Calu3 (cell line): ENCODE measurements at places on chromosomes 7 and 10. TPM values are rescaled to one million over a fixed set of nuclear protein-coding genes. Genes with fewer than 3 reads are reported as not detected.
A peak's percentile ranks its signal among the peaks of the same experiment; 100 is the strongest.

GRCh38 chr10:110460111-110460809 lies 37.4 kb upstream of the DUSP5 start:
- peaks cover 38% of the 10 kb centered on the region for H3K4me1 ChIP-seq
- H3K36me3 ChIP-seq, result no peaks in the 10 kb centered on the region
- no peak overlapping the region for H3K4me3 ChIP-seq
- H3K27ac ChIP-seq, result peak overlapping the region; percentile 42

- H3K4me1 ChIP-seq, result no peaks in the 10 kb centered on the region
- no peaks in the 10 kb centered on the region for H3K36me3 ChIP-seq
- DNase-seq, result peak; percentile 44
- no peak overlapping the region for H3K27ac ChIP-seq
Observed at GRCh38 chr7:131753620-131754222, 197.3 kb upstream of the PODXL start.

- DNase-seq, result peak; percentile 44
- H3K27me3 ChIP-seq, result peaks cover 29% of the 10 kb centered on the region
- no peak overlapping the region for H3K27ac ChIP-seq
Observed at GRCh38 chr7:3089493-3089892, 45.8 kb upstream of the CARD11 start.

KIFBP gene
- total RNA-seq, result 36.7 and 40.0 TPM in 2 replicates

MNX1 gene
- total RNA-seq, result 28.4 and 30.3 TPM in 2 replicates

DNA sequence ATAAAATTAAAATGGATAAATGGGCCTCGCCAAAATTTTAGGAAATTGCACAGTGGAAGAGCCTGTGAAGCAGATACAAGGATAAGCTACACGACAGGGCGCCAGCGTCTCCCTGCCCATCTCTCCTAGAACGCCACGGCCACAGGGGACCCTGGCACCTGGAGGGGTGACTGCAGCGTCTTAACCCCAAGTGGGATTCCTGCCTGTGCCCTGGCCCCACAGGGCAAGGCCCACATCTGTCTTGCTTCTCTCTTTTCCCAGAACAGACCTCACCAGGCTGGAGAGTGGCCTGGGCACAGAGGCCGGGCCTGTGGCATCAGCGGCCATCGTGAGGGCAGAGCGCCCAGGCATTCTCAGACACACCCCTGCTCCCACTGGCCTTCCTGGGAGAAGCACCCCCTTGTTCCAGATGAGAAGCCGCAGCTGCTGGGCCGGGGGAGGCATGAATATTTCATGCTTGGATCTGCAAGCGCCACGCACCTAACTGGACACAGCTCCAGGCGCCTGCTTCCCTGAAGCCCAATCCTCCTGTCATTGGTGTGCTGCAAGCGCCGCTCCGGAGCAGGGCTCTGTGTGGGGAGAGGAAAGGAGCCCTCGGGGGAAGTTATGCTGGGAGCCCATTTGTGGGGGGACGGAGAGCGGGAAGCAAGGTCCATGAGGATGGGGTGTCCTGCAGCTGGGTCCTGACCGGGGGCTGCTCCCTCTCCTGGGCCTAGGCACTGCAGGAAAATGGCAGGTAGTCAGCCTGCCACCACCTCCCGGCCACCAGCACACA lies 153.5 kb downstream of the ELFN1 start:
- no peaks in the 10 kb centered on the region for H3K27me3 ChIP-seq
- H3K4me3 ChIP-seq, result no peak overlapping the region
- H3K4me1 ChIP-seq, result no peaks in the 10 kb centered on the region
- peaks cover 5% of the 10 kb centered on the region for H3K36me3 ChIP-seq
- DNase-seq, result no peak

GRCh38 chr7:92763636-92764423 lies 72.5 kb downstream of the CDK6 start:
- H3K27me3 ChIP-seq, result no peaks in the 10 kb centered on the region
- peaks cover 49% of the 10 kb centered on the region for H3K4me1 ChIP-seq
- H3K36me3 ChIP-seq, result peaks cover 27% of the 10 kb centered on the region
- H3K27ac ChIP-seq, result peak overlapping the region; percentile 58
- peak; percentile 66 for DNase-seq

LRRC18 gene
- total RNA-seq, result not detected in 2 replicates

ATOH7 gene
- not detected in 2 replicates for total RNA-seq

DNA sequence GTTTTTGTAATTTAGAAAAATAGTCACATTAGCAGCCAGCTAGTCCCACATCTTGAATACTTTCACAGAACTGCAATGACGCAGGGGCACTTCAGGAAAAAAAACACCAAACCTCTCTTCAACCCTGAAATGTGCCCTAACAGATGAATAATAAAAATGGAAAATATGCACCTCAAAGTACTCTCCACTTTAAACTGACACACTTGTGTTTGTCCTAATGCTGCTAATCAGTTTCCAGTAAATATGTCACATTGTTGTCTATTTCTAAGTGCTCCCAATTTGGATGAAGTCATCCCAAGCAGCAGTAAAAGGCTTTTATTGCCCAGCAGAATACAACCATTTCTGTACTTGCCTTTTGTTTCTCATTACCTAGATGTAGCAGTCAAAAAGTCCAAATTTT lies 86.7 kb downstream of the PARD3 start:
- H3K27ac ChIP-seq, result no peak overlapping the region
- no peaks in the 10 kb centered on the region for H3K36me3 ChIP-seq
- no peak overlapping the region for H3K4me3 ChIP-seq
- peaks cover 59% of the 10 kb centered on the region for H3K4me1 ChIP-seq
- H3K27me3 ChIP-seq, result no peaks in the 10 kb centered on the region

WNT8B gene
- 0.17 TPM in 1 of 2 replicates, not detected in the other for total RNA-seq

STEAP4 gene
- 7.4 and 11.3 TPM in 2 replicates for total RNA-seq

DNA sequence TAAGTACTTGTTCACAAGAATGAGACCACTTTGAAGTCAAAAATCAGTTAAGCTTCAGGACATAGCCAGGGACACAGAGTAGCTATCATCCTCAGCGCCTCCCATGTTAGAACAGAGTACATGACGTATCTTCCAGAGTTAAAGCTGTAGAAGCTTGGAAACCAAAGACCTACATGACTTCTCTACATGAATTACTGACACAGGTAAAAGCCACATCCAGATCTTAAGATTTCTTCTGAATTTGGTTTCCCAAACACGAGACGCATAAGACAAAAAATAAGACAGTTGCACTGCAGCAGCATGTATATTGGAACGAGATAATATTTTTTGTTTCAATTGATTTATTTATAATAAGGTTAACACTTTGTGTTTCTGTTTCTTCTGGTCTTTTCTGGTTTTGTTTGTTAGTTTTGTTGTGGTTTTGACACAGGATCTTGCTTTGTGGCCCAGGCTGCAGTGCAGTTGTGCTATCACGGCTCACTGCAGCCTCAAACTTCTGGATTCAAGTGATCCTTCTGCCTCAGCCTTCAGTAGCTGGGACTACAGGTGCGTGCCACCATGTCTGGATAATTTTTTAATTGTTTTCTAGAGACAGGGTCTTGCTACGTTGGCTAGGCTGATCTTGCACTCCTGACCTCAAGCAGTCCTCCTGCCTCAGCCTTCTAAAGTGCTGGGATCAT lies 10.2 kb upstream of the EPC1 start:
- H3K4me1 ChIP-seq, result peaks cover 13% of the 10 kb centered on the region
- no peak overlapping the region for H3K4me3 ChIP-seq
- H3K27ac ChIP-seq, result no peak overlapping the region

- no peak overlapping the region for H3K27ac ChIP-seq
- peaks cover 21% of the 10 kb centered on the region for H3K4me1 ChIP-seq
- H3K4me3 ChIP-seq, result no peak overlapping the region
- no peaks in the 10 kb centered on the region for H3K27me3 ChIP-seq
- DNase-seq, result no peak
Observed at GRCh38 chr7:84226759-84227158, 32.2 kb upstream of the SEMA3A start.

CTBP2 gene
- total RNA-seq, result 71.9 and 78.7 TPM in 2 replicates

- H3K4me1 ChIP-seq, result peaks cover 70% of the 10 kb centered on the region
- H3K27me3 ChIP-seq, result no peaks in the 10 kb centered on the region
- DNase-seq, result peak; percentile 69
- H3K36me3 ChIP-seq, result peaks cover 23% of the 10 kb centered on the region
Observed at GRCh38 chr7:17369691-17370426, 71.4 kb downstream of the AHR start.

DNA sequence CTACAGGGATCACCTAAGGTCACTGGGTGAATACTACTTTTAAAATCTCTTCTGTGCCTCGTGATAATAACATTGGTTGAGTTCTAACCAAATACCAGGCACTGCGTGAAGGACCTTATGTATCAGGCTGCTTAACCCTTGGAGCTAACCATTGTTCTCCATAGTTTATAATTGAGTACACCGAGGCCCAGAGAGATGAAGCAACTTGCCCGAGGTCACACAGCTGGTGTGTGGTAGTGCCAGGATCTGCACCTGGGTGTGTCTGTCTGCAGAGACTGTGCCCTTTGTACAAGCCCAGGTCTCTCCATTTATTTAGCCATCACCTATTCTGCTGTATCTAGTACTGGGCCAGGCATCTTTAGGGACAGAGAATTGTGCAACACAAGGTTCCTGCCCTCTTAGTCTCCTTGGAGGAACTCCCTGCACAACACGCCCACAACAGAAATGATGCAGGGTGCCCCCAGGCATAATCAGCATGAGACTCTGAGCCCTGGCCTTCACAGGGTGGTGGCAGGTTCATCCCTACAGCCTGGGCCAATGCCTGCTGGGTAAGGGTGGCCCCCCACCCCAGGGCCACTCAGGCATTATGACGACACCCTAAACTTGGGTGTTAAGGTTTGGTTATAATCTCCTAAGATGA lies 31.5 kb downstream of the UNC5B start:
- H3K27me3 ChIP-seq, result peaks cover 11% of the 10 kb centered on the region
- no peaks in the 10 kb centered on the region for H3K36me3 ChIP-seq
- DNase-seq, result no peak
- no peak overlapping the region for H3K27ac ChIP-seq
- H3K4me3 ChIP-seq, result no peak overlapping the region
- peaks cover 14% of the 10 kb centered on the region for H3K4me1 ChIP-seq

- no peaks in the 10 kb centered on the region for H3K27me3 ChIP-seq
- no peak overlapping the region for H3K27ac ChIP-seq
- H3K4me1 ChIP-seq, result no peaks in the 10 kb centered on the region
- DNase-seq, result no peak
Observed at GRCh38 chr7:134018306-134018705, 108.8 kb upstream of the LRGUK start.

DNA sequence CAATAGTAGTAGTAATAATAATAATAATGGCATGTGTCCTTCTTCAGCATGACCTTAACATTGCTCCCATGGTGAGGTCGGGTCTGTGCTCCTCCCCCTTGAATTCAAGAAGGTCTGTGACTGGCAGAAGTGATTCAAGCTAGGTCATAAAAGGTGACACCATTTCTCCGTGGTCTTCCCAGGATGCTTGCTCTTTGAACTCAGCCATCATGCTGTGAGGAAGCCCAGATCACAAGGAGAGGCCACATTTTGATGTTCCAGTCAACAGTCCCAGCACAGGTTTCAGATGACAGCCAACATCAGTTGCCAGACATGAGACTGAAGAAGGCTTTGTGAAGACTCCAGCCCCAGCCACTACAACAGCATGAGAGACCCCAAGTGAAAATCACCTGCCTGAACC lies 83.9 kb downstream of the SEPTIN14 start:
- no peak overlapping the region for H3K27ac ChIP-seq
- H3K4me3 ChIP-seq, result no peak overlapping the region
- no peak for DNase-seq

FZD8 gene
- total RNA-seq, result 3.2 and 3.7 TPM in 2 replicates

DNA sequence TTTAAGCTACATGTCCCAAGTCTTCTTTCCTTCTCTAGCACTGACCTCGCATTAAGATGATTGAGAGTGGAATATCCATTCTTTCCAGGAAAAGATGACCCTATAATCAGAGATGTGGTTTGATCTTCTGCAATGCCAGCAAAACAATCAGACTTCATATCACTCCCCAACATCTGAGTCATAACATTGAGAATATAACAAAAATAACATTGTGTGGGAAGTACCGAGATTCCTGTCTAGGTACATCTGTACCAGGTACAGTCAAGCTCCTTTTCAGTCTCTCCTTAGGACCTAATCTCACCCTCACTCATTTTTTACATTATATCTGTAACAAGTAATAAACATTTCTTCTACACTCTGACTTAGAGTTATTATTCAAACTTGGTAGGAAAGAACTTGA lies 201.6 kb downstream of the LRRTM3 start:
- no peak for DNase-seq
- H3K36me3 ChIP-seq, result no peaks in the 10 kb centered on the region
- H3K4me3 ChIP-seq, result no peak overlapping the region
- no peaks in the 10 kb centered on the region for H3K27me3 ChIP-seq
- no peak overlapping the region for H3K27ac ChIP-seq

- peaks cover 12% of the 10 kb centered on the region for H3K27me3 ChIP-seq
- H3K4me1 ChIP-seq, result no peaks in the 10 kb centered on the region
- DNase-seq, result no peak
- no peaks in the 10 kb centered on the region for H3K36me3 ChIP-seq
- no peak overlapping the region for H3K27ac ChIP-seq
Observed at GRCh38 chr7:29426587-29426986, 137.0 kb upstream of the PRR15 start.

SHH gene
- total RNA-seq, result 0.66 and 1.1 TPM in 2 replicates

- peaks cover 7% of the 10 kb centered on the region for H3K4me1 ChIP-seq
- peaks cover 5% of the 10 kb centered on the region for H3K36me3 ChIP-seq
- H3K27me3 ChIP-seq, result peaks cover 68% of the 10 kb centered on the region
- H3K4me3 ChIP-seq, result no peak overlapping the region
Observed at GRCh38 chr7:74026903-74027682, 880 bp upstream of the ELN start.

GRCh38 chr10:58672845-58673244 lies 160.2 kb downstream of the BICC1 start:
- no peaks in the 10 kb centered on the region for H3K4me1 ChIP-seq
- no peak overlapping the region for H3K4me3 ChIP-seq
- no peaks in the 10 kb centered on the region for H3K36me3 ChIP-seq

RARRES2 gene
- total RNA-seq, result 9.1 and 13.0 TPM in 2 replicates

NXPH1 gene
- not detected in 2 replicates for total RNA-seq

- H3K4me1 ChIP-seq, result no peaks in the 10 kb centered on the region
- no peaks in the 10 kb centered on the region for H3K36me3 ChIP-seq
- no peak overlapping the region for H3K27ac ChIP-seq
- no peak for DNase-seq
- H3K4me3 ChIP-seq, result no peak overlapping the region
Observed at GRCh38 chr7:106552645-106553445, 108.1 kb downstream of the CCDC71L start.

DNA sequence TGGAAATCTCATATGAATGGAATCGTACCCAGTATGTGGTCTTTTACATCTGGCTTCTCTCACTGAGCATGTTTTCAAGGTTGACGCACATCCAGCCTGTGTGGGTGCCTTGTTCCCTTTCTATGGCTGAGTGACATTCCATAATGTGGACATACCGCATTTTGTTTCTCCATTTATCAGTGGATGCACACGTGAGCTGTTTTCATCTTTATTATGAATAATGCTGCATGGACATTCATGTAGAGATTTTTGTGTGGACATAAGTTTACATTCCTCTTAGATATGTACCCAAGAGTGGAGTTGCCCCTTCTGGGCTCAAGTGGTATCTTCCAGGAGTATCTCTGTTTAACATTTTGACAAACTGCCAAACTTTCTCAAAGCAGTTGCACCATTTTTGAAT lies 1.3 kb upstream of the SCART1 start:
- no peak for DNase-seq
- H3K4me3 ChIP-seq, result no peak overlapping the region
- no peak overlapping the region for H3K27ac ChIP-seq
- peaks cover 9% of the 10 kb centered on the region for H3K36me3 ChIP-seq
- H3K4me1 ChIP-seq, result no peaks in the 10 kb centered on the region
